GM12891 (cell line): ENCODE measurements at places on chromosomes 7 and 10.

GRCh38 chr10:12482587-12482986 lies 133.2 kb downstream of the CAMK1D start:
- DNase-seq = no peak

DNA sequence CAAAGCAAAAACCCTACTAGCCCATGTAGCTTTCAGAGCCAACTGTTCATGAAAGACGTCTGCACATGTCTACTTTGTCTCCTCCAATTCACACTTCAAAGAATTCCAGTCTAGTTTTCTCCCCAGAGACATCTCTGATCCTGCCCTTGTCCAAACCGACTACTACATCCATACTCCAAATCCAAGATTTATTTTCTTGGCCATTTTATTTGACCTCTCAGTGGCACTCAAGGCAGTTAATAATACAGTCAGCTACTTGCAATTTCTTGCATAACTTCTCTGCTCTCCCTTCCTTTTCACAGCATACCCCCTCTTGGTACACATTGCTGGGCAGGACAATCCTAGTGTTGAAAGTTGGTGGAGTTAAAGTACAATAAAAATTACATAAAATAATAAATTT lies 170.9 kb upstream of the INHBA start:
- DNase-seq = no peak

DNA sequence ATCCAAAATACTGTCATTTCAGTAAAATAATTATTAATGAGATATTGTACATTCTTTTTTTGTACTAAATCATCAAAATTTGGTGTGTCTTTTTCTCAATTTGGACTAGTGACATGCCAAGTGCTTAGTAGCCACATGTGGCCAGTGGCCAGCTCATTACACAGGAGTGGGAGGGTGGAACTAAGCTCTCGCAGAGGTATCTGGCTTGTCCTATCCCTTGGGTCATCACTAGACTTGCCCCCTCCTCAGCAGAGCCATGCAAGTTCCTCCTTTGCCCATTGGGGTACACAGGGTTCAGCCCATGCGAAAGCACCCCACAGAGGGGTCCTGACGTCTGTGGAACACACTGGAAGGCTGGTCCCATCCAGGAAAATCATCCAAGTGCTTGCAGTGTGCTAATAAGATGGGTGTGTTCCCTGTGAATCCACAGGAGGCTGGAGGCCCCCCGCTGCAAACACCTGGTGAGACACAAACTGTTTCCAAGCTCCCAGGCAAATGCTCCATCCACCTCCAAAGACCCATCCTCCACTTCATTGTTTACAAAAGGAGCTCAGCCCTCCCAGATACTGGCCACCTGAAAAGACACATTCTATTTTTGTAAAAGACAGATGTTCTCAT lies 1.3 kb downstream of the ARHGAP22 start:
- no peak for DNase-seq

GRCh38 chr7:150716368-150716767 lies at the start of gene GIMAP1:
Gene GIMAP1 (plus strand): TSS chr7:150716613. CDS start chr7:150719048, 2,435 bp downstream.
- no peak for DNase-seq

DNA sequence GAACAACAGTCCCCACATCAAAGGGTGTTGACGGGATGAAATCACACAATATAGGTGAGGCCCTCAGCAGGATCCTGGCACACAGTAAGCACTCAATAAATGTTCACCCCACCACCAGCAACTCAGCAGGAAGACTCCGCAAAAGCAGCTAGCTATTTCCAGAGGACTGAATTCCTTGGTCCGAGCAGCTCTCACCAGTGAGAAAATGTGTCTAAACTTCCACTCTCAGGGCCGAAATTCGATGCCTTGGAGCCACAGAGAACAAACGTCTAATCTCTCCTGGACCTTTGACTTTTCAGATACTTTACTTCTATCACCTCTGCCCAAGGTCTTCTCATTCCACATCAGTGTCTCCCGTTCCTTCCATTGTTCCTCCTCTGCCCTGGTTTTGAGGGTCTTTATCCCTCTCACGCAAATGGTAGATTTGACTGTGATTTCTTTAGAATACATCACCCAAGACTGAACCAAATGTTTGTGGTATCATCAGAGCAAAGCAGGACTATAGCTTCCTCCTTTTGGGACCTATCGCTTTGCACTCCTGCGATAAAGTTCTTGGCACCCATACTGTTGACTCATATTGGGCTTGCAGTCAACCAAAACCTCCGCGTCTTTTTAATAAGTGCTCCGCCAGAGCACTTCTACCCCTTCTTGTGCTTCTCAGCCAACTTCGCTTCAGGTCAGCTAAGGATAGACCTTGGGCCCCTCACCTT lies 903 bp upstream of the NT5C2 start:
- DNase-seq = no peak

GRCh38 chr7:99308461-99309074 lies 17.1 kb upstream of the ARPC1A start:
- DNase-seq = no peak

DNA sequence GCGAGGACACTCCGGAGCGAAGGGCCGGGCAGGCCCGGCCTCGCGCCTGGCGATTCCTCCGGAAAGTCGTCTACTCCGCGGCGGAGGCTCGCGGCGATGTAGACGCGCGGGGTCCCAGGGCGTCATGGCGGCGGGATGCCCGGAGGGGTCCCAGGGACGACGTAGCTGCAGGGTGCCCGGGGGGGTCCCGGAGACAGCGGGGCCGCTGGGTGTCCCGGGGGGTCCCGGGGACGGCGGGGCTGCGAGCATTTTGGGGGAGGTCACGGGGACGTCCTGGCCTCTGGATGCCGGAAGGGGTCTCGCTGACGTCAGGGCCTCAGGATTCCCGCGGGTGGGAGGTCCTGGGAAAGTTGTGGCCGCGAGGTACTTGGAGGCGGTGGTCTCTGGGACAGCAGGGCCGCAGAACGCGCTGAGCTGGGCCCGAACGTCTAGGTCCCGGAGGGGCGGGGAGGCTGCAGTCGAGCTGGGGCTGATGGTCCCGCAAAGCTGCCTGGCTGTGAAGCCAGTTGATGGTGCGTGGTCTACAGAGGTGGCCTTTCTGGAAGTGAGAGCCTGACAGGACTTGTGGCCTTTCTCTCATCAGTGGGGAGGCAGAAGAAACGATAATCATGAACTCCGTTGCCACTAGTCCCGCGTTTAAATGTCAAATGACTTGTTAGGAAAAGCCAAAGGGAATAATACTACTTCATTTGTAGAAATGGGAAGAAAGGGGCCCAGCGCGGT lies 637 bp downstream of the HSPA14 start:
- DNase-seq = peak; percentile 25
